ENCODE measurements at places on chromosomes 6 and 20.

GRCh38 chr6:83378621-83379388 lies 52.0 kb downstream of the ME1 start:
- peak; percentile 90 for DNase-seq

GRCh38 chr6:119308048-119308570 lies 41.5 kb downstream of the MAN1A1 start:
- peak; percentile 92 for DNase-seq

GRCh38 chr20:44993343-44993742 lies 27.0 kb downstream of the STK4 start:
- peak; percentile 56 for DNase-seq

DNA sequence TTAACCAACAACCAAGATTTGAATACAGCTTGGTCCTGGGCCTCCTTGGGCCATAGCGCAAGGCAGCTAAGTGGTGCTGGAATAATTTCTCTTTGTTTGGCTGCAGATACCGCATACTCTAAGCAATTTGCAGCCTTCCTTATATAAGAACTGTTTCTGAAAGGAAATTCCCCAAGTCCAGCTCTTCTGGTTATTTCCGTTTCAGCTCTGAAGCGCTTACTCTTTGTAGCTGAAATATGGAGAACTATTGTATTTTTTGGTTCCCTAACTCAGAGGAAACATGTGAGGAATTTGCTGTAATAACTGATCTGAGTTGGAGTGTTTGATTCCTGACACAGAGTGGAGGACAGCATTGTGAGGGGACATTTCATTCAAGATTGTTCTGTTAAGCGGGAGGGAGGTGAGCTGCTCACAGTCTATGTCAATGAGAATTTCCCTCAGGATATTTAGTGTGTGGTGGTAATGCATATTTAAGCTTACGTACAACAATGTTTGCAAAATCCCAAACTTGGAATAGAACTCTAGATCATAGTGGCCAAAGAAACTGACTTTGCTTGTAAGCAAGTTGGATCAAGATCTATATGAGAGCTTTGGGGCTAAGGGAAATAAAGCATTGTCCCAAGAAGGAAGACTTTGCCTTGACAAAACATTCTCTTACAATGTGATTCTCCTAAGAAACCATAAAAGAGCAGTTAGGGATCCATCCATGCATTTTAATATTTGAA lies 576.6 kb upstream of the FLRT3 start:
- no peak for DNase-seq

- no peak for DNase-seq
Observed at GRCh38 chr20:2114990-2115681, 13.5 kb downstream of the STK35 start.

- DNase-seq = peak; percentile 84
Observed at GRCh38 chr6:15793288-15793687, 130.5 kb upstream of the DTNBP1 start.

DNA sequence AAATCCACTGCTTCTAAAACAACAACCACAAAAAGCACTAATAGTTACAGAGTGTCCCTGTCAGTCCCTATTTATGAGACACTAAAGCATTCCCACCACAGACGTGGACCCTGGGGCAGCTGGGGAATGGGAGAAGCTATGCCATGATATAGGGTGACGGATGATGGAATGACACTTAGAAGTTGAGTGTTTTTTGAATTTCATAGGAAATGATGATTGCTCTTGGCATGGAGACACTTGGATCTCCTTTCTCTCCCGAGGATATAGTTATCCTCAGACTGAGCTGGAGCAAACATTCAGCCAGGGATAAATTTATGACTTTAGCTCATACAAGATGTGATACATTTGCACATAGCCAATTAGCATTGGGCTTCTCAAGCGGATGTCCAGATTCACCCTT lies 151.2 kb downstream of the EDN3 start:
- no peak for DNase-seq

- peak; percentile 86 for DNase-seq
Observed at GRCh38 chr6:89952686-89953085, 58.4 kb downstream of the GJA10 start.

- no peak for DNase-seq
Observed at GRCh38 chr20:1652104-1652503, 5.5 kb downstream of the SIRPG start.

GRCh38 chr6:11432713-11433450 lies 104.7 kb upstream of the TMEM170B start:
- peak; percentile 93 for DNase-seq

GRCh38 chr20:32966881-32967781 lies 37.1 kb downstream of the SUN5 start:
- no peak for DNase-seq

DNA sequence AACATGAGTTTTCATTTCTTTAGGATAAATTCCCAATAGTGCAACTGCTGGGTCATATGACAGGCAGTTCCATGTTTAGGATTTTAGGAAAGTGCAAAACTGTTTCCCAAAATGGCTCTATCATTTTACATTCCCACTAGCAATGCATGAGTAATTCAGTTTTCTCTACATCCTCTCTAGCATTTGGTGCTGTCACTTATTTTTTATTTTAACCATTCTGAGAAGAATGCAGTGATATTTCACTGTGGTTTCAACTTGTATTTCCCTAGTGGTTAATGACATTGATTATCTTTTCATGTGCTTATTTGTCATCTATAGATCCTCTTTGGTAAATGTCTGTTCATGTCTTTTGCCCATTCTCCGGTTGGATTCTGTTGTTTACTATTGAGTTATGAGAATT lies 82.7 kb downstream of the PHIP start:
- no peak for DNase-seq

- DNase-seq = no peak
Observed at GRCh38 chr20:2750491-2751251, 49.8 kb downstream of the CPXM1 start.

DNA sequence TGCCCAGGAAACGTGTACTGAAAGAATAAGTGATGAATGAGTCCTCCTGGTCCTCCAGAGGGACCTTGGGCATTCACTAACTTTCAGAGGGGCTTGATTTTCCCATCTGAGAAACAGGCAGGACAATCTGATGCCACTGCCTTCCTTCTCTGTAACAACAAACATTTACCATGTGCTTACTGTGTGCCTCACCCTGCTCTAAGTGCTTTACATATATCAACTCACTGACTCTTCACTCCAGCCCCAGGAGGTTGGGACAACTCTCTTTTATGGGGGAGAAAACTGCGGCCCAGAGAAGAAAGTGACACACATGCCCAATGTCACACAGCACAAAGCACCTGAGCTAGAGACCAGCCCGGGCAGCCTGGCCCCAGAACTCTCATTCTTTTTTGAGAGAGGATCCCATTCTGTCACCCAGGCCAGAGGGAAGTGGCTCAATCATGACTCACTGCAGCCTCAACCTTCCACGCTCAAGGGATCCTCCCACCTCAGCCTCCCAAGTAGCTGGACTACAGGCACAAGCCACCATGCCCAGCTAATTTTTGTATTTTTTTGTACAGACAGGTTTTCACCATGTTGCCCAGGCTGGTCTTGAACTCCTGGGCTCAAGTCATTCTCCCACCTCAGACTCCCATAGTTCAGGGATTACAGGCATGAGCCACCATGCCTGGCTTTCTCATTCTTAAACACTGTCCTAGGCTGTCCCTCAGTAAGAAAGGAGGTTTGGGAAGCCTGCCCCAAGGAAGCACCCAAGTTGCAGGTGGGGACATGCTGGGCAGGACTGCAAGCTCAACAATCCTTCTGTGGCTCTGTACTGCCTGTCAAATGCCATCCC lies 38.0 kb downstream of the NOL4L start:
- no peak for DNase-seq

GRCh38 chr20:56614196-56614595 lies 14.9 kb upstream of the TFAP2C start:
- DNase-seq = no peak

- peak; percentile 69 for DNase-seq
Observed at GRCh38 chr6:34834789-34835518, 43.1 kb downstream of the BLTP3A start.

DNA sequence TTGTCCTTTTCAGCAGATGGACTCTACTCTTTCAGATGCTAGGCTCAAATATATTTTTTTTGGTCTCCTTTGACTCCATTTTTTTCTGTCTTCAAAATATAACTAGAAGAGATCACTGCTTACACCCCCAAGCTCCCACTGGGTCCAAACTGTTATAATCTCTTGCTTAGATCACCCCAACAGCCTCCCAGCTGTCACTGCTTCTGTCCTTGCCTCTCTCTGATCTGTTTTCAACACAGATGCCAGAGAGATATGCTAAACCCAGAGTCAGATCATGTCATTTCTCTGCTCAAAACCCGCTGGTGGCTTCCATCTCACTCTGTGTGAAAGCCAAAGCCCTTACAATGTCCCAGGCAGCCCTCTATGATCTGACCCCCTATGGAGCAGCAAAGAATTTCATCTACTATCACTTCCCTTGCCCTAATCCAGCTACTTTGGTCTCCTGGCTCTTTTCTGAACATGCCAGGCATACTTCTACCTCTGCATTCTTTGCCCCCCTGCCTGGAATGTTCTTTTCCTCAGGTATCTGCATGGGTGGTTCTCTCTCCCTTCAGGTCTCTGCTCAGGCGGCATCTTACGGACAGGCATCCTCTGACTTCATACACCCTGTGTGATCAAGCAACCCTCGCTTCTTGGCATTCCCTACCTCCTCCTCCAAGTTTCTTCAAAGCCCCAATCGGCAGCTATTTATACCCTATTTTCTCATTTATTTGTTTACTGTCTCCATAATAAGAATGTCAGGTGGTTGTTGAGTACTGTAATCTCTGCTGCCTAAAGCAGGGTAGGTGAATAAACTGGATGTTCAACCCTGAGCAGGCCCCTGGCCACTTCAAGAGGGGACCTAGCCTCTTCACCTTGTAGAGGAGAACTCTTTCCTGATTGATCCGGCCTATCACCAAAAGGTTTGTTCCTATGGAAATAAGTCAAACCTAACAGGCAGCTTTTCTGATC lies 43.6 kb upstream of the SLC4A11 start:
- peak; percentile 23 for DNase-seq

GRCh38 chr6:116463301-116463700 lies 2.1 kb downstream of the CALHM6 start:
- no peak for DNase-seq

DNA sequence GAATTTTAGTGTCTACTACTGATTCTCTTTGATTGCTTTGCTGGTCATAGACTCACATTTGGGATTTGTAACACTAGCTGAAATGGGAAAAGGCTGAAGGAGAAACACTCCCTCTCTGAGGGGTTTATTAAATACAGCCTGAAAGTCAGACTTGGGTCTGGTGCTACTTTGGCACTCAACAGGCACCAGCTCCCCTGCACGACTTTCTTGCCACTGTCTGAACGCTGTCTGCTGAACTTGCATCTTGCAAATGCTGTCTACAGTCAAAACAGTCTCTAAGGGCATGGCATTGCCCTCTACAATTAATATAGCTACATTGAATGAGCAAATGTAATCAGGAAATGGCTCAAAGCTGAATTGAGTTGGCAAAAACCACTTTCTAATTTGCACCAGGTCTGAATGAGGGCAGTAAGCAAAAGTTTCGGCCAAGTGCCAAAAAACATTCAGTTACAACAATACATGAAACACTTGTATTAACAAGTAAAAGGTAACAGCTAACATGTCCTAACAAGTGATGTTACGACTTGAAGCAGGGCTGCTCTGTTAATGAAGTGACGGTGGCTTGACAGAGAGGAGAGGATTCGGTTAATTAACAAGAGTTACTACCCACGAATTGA lies 119.5 kb downstream of the FOXC1 start:
- peak; percentile 42 for DNase-seq

- DNase-seq = no peak
Observed at GRCh38 chr6:43717389-43717788, 29.8 kb upstream of the MRPS18A start.

GRCh38 chr20:48841196-48841874 lies 13.5 kb upstream of the PREX1 start:
- DNase-seq = no peak

DNA sequence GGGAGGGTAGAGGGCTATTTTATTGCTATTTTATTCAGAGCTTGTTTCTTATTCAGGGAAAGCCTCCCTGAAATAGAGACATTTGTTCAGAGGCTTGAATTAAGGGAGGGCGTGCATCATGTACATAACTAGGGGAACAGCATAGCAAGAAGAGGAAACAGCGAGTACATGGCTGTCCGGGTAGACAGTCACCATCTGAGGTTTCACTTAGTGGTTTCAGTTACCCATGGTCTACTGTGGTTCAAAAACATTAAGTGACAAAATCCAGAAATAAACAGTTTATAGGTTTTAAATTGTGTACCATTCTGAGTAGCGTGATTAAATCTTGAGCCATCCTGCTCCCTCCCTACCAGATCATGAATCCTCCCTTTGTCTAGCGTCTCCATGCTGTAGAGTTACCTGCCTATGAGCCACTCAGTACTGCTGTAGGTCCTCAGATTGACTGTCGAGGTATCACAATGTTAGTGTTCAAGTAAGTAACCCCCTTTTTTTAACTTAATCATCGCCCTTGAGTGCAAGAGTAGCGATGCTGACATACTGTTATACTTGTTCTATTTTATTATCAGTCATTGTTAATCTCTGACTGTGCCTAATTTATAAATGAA lies 791.5 kb downstream of the TFAP2A start:
- no peak for DNase-seq

DNA sequence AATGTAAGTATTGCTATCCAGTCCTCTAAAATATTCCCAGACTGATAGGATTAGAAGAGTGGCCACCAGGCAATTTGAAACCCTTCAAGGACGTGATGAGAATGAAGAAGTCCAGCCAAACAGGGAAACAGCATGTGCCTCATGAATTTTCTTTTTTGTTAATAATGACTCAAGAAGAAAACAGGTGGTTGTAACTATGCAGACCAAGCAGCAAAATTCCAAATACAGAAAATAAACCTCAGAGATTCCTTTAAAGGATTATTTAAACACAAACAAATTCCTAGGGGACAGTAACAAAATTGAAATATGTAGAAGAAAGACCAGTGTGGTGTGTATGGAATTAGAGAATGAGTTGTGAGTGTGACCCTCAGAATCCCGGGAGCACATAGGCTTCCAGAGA lies 239.2 kb downstream of the KCNQ5 start:
- no peak for DNase-seq

DNA sequence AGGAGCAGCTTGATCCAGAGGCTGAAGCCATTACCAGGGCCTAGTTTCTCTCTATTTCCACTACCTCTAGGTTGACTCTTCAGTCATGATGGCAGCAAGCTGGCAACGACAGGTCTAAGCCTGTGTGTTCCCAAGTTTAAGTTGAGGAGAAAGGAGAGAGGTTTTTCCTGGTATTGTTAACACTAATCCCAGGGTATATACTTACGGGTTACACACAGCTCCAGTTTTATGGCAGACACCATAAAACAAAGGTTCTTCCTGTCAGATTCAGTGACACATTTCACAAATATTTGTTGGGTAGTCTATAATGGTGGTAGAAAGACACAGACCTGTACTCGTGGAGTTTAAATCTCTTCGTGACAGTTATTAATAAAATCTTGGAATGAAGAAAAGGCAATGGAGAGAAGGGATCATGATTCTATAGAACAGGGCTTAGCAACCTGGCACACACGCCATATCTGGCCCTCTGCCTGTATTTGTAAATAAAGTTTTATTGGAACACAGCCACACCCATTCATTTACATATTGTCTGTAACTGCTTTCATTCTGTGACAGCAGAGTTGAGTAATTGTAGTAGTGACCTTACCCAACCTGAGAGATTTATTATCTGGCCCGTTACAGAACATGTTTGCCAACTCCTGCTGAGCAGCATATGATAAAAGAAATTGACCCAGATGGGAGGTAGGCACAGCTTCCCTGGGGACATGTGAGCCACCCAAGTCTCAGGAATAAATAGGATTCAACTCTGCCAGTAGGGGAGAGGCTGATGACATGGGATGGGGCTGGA lies 323.3 kb downstream of the CDH4 start:
- DNase-seq = no peak

Data from renal cortical epithelial cell (primary cell).